Stimulated activated CD8-positive, alpha-beta memory T cell treated with anti-CD3 and anti-CD28 coated beads, Interleukin-7, amount 100 ng/mL, for 1 hour (primary cell): ENCODE measurements at places on chromosomes 7 and 10.
A peak's percentile ranks its signal among the peaks of the same experiment; 100 is the strongest.

GRCh38 chr7:104979167-104979841 lies 34.7 kb upstream of the KMT2E start:
- DNase-seq: no peak

GRCh38 chr7:92178928-92179924 lies at the start of gene LRRD1:
Gene LRRD1 (minus strand): TSS chr7:92179142. CDS start chr7:92165202, 13,940 bp downstream.
- DNase-seq: peak; percentile 79

- no peak for DNase-seq
These were observed 102.1 kb downstream of the EBF3 start for GRCh38 chr10:129861776-129862531.

DNA sequence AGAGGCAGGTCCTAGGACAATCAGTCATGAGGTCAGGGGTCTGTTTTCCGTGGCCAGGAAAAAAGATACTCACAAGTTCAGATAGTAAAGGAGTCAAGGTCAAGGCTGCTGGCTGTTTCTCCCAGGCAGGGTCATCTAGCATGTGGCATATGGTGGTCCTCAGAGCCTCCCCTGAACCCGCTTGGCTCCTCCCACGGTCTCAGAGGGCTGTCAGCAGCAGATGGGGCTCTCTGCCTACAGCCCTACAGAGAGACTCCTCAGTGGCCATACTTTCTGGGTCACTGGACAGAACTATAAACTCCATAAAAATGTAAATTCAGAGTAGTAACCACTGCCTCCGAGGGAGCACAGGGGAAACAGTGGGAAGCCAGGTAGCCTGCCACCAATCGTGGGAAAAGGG lies 11.3 kb upstream of the DRGX start:
- no peak for DNase-seq

- no peak for DNase-seq
These were observed 19.1 kb upstream of the OGDHL start for GRCh38 chr10:49781247-49781646.

GRCh38 chr7:28381466-28381865 lies 30.9 kb upstream of the CREB5 start:
- no peak for DNase-seq

GRCh38 chr10:7153750-7154149 lies 257.1 kb downstream of the SFMBT2 start:
- DNase-seq: no peak
